Naive thymus-derived CD4-positive, alpha-beta T cell (primary cell): ENCODE measurements at places on chromosomes 6 and 20. TPM values are rescaled to one million over a fixed set of nuclear protein-coding genes. Genes with fewer than 3 reads are reported as not detected.

GRCh38 chr6:107670792-107671199 is 153.3 kb downstream of the SCML4 start:
- no peak for DNase-seq

DNA sequence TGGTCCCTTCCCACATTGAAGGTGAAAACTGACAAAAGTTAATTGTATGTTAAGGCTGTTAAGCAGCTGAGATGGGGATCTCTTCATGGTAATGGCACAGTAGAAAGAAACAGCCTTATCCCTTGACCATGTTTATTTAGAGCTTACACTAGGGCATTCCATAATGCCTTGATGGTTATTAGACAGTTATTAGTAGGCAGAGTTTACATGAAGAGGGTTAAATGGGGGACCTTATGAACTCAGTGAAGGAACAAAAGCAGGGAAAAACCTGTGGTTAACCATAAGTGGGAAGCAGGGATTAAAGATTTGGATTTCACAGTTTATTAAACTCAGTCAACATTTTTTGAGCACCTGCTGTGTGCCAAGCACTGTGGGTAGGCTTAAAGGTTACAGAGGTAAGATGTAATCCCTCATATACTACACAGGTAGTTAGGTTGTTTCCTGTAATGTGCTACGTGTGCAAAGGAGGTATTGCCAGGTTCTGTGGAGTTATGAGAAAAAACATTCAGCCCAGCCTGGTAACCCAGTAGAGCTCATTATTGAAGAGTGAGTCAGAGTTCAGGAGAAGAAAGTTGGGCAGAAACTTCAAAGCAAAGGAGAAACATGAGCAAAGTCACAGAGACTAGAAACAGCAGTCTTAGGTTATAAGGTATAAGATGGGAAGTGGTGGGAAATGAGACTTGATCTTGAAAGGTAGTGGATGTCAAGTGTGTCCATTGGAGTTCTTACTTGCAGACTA is 32.3 kb upstream of the GNRH2 start:
- no peak for DNase-seq

GRCh38 chr6:116779573-116780164 is 14.2 kb upstream of the FAM162B start:
- no peak for DNase-seq

- no peak for DNase-seq
Measured at GRCh38 chr6:158009935-158010585, 28.4 kb downstream of the SYNJ2 start.

DNA sequence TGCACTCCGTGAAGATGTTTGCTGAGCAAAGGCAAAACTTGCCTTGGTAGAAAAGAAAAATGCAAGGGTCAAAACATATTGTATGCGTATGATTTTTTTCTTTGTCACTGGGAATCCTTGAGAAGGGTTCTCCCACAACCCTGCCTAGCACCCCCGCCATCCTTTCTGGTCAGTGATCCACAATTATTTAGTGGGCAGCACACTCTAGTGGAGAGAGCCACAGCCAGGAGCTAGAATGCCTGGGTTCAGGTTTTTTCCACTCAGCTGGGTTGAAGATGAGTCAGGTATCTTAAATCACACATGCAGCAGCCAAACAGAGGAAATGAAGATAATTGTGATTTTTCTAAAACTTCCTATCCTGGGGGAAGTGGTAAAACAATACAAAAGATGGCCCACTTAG is 243.1 kb downstream of the PKHD1 start:
- DNase-seq, result no peak

GRCh38 chr20:39195582-39196021 is 233.5 kb downstream of the DHX35 start:
- DNase-seq, result no peak

DNA sequence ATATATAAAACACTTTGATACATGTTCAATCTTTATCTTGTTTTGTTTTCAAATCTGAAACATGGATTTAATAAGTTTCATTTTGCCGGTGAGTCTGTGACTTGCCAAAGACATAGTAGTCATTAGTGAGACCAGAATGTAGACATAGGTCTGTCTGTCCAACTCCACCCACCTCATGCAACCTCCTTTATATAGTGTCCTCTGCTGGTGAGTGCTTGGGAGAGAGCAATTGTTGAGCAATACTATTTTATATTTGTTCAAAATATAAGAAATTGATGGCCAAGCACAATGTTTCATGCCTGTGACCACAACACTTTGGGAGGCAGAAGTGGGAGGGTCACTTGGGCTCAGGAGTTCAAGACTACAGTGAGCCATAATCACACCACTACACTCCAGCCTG is 10.8 kb upstream of the LY86 start:
- DNase-seq, result no peak

GRCh38 chr6:62285612-62286469 is at the start of gene KHDRBS2:
Gene KHDRBS2 (minus strand): TSS chr6:62286225.
- DNase-seq, result no peak

GRCh38 chr20:44997668-44998067 is 31.4 kb downstream of the STK4 start:
- no peak for DNase-seq

GRCh38 chr6:152112491-152113261 is 305.2 kb downstream of the ESR1 start:
- no peak for DNase-seq

Gene EYS
- polyA plus RNA-seq, result 0.07 TPM

Gene AVP
- not detected for polyA plus RNA-seq

Gene TINAG
- not detected for polyA plus RNA-seq

Gene FKBP1C
- 0.15 TPM for polyA plus RNA-seq

Gene DLGAP4
- polyA plus RNA-seq, result 15.6 TPM

Gene MUCL3
- not detected for polyA plus RNA-seq

Gene ZSCAN16
- polyA plus RNA-seq, result 13.6 TPM

Gene CNR1
- polyA plus RNA-seq, result not detected

Gene SCRT2
- polyA plus RNA-seq, result not detected
